Activated T-cell treated with anti-CD3 and anti-CD28 coated beads for 48 hours (primary cell): ENCODE measurements at places on chromosomes 1 and 21.

DNA sequence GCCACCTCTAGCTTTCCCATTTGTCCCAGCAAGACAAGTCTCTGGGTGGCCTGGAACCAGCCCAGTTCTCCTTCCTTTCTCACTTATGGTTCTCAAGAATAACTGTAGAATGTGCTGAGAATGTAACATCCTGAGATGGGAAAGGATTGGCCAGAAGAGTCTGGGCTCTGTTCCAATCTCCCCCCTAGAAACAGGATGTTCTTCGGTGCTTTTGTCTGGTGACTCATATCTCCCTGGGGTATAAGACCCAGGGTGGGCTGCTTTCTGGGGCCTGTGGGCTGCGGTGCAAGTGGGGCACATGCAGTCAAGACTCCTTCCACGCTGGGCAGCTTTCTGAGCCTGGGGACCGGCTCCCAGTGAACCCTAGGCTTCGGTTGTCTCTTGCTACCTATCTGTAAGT, 251.2 kb upstream of the POU3F1 start:
- DNase-seq: no peak

- no peak for DNase-seq
Observed at GRCh38 chr21:45033791-45034555, 40.4 kb upstream of the ADARB1 start.

- DNase-seq: no peak
Observed at GRCh38 chr1:177442584-177442983, 271.8 kb downstream of the BRINP2 start.

DNA sequence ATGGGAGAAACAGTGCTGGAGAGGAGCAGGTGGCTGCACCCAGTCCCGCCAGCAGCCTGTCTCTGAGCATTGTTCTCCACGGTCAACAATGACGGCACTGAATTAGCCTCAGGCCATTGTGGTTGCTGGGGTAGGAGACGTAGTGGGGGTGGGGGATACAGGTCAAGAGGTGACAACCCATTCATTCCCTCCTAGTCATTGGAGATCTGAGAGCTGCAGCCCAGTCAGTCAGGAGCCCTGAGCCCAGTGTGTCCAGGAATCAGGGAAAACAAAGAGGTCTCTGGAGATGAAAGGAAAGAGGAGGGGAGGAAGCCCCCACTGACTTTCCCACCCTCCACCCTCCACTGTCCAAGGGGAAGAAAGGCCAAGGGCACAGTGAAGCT, 15.3 kb downstream of the SMIM12 start:
- DNase-seq: no peak

DNA sequence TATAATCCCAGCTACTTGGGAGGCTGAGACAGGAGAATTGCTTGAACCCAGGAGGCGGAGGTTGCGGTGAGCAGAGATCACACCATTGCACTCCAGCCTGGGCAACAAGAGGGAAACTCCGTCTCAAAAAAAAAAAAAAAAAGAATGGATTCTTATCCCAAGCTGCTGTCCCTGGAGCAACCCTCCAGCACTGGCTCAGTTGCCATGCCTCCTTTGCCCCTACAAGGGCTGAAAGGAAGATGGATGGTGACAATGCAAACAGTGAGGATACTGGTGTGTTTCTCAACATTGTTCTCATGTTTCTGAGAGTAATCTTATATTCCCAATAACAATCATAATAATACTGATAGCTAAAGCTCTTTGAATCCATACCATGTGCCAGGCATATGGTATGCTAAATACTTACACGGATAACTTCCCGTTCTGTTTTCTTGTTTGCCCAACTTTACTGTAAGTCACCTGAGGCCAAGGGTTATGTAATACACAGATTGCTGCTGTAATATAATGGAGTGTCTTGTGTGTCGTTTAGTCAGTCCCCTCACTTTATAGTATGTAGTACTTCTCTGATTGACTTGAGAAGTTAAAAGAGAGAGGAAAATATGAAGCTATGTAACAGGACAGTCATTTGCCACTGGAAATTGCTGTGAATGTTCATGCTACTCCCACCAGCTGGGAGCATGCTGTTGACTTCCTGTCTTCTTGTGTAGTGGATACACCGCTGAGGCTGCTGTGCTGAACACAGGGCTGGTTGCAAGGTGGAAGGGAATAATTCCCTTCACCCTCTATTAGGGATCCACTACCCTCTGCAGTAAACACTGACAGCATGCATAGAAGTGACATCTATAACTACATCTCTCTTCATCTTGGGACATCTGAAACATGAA, 153.6 kb downstream of the CNIH3 start:
- no peak for DNase-seq

- peak; percentile 57 for DNase-seq
Observed at GRCh38 chr1:2229037-2229864, 1.1 kb downstream of the SKI start.

- no peak for DNase-seq
Observed at GRCh38 chr1:186849826-186850225, 21.1 kb downstream of the PLA2G4A start.

- DNase-seq: no peak
Observed at GRCh38 chr1:159208175-159208825, 3.6 kb downstream of the ACKR1 start.
